Upper lobe of right lung (tissue), 1 donor: ENCODE measurements at places on chromosomes 6 and 20.

DNA sequence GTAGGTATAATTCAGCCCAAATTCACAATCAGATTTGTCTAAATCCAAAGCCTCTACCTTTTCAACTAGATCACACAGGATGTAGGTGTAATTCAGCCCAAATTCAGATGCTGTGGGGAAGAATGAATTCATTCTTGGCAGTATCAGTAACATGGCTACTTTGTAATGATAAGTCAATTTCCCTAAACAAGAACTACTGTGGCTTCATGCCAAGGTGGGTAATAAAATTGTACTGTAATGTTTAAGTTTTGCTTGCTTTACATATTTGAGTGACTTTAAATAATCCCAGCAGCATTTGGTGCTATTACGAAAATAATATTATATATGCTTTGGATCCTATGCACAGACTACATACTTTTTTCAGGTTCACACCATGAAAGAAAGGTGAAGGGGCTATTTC lies 239.1 kb downstream of the HDGFL1 start:
- no peak for DNase-seq
- H3K36me3 ChIP-seq = no peaks in the 10 kb centered on the region
- H3K27ac ChIP-seq = no peak overlapping the region
- no peaks in the 10 kb centered on the region for H3K27me3 ChIP-seq
- no peaks in the 10 kb centered on the region for H3K4me1 ChIP-seq

- H3K4me1 ChIP-seq = no peaks in the 10 kb centered on the region
- H3K4me3 ChIP-seq = no peak overlapping the region
- H3K27ac ChIP-seq = no peak overlapping the region
- H3K36me3 ChIP-seq = peaks cover 55% of the 10 kb centered on the region
- no peaks in the 10 kb centered on the region for H3K27me3 ChIP-seq
- DNase-seq = no peak
Measured at GRCh38 chr6:49430866-49431265, 32.2 kb downstream of the MMUT start.

GRCh38 chr6:165729307-165729936 lies 66.4 kb upstream of the PDE10A start:
- no peak overlapping the region for H3K4me3 ChIP-seq
- no peak for DNase-seq
- H3K36me3 ChIP-seq = no peaks in the 10 kb centered on the region
- H3K27me3 ChIP-seq = no peaks in the 10 kb centered on the region
- H3K27ac ChIP-seq = no peak overlapping the region

DNA sequence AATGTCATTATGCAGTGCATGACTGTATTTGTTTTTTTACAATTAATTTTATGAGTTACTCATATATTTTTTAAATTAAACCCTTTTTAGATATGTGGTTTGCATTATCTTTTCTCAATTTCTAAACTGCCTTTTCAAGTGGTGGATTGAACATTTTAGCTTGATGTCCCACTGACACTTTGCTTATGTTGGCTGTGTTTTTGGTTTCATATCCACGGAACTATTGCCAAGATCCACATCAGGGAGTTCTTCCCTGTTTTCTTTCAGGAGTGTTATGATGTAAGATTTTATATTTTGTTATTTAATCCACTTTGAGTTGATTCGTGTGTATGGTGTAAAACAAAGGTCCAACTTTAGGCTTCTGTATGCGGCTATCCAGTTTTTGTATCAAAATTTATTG lies 1144.9 kb upstream of the EYS start:
- H3K27ac ChIP-seq = no peak overlapping the region
- H3K4me1 ChIP-seq = no peaks in the 10 kb centered on the region
- no peak overlapping the region for H3K4me3 ChIP-seq
- H3K36me3 ChIP-seq = no peaks in the 10 kb centered on the region

GRCh38 chr6:18334251-18334650 lies 52.9 kb upstream of the RNF144B start:
- no peak for DNase-seq
- H3K27ac ChIP-seq = no peak overlapping the region
- H3K27me3 ChIP-seq = no peaks in the 10 kb centered on the region
- H3K4me3 ChIP-seq = no peak overlapping the region
- H3K36me3 ChIP-seq = no peaks in the 10 kb centered on the region

DNA sequence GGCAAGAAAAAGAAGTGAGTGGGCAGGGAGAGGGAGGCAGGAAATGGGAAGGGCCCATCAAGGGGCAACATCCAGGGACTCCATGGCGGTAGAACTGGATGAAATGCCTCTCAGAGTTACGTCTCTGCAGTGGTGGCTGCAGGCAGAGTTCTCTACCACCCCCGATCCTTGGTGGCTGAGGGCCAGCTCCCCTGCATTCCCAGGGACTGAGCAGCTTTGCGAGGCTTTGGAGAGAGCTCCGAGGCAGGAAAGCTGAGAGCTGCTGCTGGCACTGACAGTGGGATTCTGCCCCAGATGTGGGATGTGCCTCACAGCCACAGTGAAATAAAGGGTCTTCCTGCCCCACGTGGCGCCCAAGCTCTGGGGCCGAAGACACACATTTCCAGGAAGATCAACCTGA lies 236.6 kb downstream of the SLC24A3 start:
- peaks cover 4% of the 10 kb centered on the region for H3K4me1 ChIP-seq
- no peak overlapping the region for H3K27ac ChIP-seq
- H3K36me3 ChIP-seq = no peaks in the 10 kb centered on the region
- H3K4me3 ChIP-seq = no peak overlapping the region

DNA sequence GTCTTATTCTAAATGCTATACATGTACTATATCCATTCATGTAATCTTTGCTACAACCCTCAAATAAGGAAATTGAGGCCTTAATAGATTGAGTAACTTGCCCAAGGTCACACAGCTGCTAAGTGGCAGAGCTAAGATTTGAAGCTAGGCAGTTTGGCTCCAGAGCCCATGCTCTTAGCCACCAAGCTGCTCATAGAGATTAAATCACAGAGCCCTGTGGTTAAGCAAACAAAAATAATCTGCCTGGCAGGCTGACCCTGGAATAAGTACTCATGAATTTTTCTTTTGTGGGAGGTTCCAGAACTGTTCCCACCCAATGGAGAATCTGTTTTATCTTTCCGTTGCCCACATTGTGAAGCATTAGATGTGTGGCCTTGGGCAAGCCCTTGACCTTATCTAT lies 7.4 kb downstream of the AAR2 start:
- peaks cover 96% of the 10 kb centered on the region for H3K36me3 ChIP-seq
- no peak overlapping the region for H3K27ac ChIP-seq
- H3K4me3 ChIP-seq = no peak overlapping the region
- no peak for DNase-seq

DNA sequence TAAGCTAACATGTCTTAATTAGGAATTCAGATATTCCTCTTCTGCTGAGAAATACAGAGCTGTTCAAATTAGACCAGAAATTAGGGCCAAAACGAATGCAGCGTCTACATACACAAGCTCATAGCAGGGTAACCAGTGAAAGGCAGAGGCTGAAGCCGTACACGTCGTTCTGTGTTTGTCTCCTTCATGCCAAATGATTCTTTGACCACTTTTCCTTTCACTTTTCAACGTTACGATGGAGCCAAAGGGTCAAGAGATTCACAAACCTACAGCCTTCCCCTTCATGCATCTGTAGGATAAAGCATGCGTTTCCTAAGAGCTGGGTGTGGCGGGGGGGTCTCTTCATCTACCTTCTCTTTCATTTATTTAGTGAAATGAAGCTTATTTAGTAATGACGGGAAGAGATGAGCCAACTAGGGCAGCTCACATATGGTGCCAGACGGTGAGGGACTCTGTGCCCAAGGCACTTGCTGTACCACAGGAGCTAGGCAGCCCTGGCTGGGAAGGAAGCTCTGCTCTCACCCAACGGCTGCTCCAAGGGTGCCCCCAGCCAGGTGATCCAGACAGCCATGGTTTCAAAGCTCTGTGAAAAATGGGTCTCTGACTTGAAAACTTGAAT lies 178.0 kb downstream of the ATXN1 start:
- H3K27ac ChIP-seq = no peak overlapping the region
- H3K4me3 ChIP-seq = no peak overlapping the region
- H3K36me3 ChIP-seq = peaks cover 32% of the 10 kb centered on the region
- DNase-seq = no peak

DNA sequence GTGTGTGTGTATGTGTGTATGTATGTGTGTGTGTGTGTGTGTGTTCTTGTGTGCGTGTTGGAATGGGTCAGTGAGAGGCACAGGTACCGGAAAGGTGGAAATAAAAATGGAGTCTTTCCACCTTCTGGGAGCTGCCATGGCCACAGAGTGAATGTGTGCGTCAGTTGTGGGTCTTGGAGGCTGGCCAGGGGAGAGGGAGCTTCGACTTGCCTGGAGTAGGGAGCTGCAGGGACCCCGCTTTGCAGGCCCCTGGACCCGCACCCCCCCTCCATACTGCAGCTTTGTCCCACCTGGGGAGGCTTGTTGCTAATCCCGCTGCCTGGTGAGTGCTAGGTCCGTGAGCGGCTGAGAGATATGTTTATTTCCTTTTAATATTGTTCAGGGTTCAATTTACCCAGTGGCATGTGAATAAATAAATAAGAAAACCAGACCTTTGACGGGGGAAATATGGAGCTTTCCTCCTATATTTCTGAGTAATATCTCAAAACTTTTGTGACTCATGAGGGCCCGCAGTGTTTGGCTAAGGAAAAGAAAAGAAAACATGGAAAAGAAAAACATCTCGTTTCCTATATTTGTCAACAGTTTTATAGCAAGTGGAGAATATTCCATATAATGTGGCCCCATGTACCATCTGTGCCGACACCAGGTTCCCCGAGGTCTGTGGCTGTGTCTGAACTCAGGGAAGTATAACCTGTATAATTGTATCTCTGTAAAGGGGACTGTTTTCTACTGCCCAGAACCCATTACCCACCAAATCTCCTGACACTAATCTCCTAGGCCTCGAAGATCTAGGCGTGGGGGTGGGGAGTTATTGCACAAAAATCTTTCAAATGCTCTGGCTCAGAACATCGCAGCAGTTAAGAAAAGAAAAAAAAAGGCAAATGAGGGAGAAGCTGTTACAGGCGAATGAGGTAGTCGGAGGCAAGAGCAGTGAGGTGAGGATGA lies 24.6 kb upstream of the CCDC167 start:
- H3K27me3 ChIP-seq = peaks cover 20% of the 10 kb centered on the region
- no peak for DNase-seq
- H3K36me3 ChIP-seq = no peaks in the 10 kb centered on the region
- no peaks in the 10 kb centered on the region for H3K4me1 ChIP-seq
- no peak overlapping the region for H3K4me3 ChIP-seq

DNA sequence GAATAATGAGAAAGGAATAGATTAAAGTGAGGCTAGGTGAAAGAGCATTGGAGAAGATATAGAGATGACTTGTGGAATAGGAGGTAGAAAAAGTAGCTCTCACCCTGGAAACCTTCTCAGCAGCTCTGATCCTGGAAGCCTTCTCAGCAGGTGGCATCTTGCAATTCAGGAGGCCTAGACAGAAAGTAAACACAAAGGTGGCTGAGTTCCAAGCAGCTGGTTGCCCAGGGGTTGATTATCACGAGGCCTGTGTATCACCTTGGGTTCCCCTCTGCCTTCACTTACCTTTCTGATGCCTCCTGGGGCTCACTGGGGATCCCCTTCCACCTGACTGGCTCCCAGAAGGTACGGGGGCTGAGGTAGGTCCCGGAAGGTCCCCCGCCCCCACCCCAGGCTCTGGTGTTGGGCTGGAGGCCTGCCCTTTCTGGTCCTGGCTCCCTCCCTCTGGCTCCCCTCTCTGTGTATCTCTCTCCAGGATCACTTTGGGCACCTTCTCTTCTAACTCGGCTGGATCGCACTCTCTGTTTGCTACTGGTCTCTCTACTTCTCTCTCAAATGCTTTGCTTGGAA lies 9.7 kb downstream of the MDC1 start:
- no peak overlapping the region for H3K4me3 ChIP-seq
- DNase-seq = no peak
- H3K36me3 ChIP-seq = peaks cover 70% of the 10 kb centered on the region
- H3K27me3 ChIP-seq = no peaks in the 10 kb centered on the region

DNA sequence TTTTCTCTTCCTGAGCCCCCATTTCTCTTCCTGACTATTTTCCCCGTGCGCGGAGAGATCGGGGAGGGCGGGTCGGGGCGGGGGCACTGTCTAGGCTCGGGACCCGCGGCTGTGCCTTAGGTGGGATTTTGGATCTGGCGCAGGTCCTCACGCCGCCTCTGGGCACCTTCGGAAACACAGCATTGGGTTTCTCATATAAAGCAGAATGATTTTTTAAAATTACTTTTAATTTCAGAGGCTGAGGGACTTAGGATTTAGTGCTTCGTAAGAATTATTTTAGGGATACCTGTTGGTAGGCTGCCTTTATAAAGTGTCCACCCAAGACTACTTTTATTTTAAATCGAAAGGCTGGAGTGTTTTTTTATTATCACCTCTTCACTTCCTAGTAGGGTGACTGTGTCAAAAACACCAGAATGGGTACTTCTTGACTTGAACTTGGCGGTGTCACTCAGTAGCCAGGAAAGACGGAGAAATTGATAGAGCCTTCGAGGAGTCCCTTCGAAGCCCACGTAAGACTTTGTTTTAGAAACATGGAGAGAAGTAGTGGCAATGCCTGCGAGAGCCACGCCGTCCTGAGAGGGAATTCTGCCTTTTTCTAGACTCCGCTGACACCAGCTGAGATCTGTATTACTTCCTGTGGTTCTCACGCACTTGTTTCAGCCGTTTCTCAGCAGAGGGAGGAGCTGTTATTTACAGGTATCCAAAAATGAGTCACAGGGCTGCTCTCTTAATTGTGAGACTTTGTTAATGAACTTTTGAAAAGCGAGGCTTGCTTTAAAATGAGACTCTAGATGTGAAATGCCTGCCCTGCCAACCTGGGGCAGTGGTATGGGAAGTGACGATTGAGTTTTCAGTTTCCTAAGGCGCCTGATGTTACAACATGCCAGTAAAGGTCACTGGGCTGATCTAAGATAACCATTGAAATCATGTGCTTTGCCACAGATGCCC lies 667 bp downstream of the STX11 start:
- H3K27ac ChIP-seq = peak overlapping the region; percentile 88
- peaks cover 21% of the 10 kb centered on the region for H3K4me1 ChIP-seq
- H3K27me3 ChIP-seq = no peaks in the 10 kb centered on the region
- no peaks in the 10 kb centered on the region for H3K36me3 ChIP-seq
- peak; percentile 77 for DNase-seq
- H3K4me3 ChIP-seq = peak overlapping the region; percentile 70

DNA sequence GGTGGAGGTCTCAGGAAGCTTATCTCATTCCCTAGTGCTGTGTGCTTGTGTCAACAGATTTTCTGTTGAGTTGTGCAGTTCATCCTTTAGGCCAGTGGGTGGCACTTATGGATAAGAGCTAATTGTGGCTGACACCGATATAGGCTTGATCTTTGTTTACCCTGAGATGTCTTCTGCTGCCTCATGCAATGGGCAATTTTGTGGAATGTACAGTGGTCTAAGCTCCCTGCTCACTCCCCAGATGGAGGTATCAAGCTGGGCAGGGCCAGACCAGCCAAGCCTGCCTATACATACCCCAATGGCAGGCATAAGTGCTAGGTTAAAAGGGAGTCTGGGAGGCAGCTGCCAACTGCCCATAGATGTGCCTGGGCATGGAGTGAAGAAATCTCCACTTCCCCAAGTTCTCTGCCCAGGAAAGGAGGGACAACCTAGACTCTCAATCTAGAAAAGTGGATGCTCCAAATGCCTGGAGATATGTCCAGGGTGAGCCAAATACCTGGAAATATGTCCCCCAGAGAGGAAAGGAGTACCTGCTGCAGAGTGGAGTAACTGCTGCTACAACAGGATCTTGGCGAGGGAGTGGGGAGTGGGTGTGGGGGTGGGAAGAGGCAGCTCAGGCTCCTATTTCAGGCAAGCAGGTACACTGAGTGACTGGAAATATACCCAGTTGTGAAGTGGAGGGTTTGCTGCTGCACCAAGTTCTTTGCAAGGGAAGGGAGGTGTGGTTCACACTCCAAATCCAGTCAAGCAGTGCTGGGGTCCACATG lies 53.2 kb upstream of the ARG1 start:
- H3K27ac ChIP-seq = no peak overlapping the region
- no peak overlapping the region for H3K4me3 ChIP-seq
- H3K4me1 ChIP-seq = no peaks in the 10 kb centered on the region
